Fibroblast of the conjunctiva (primary cell): ENCODE measurements at places on chromosomes 5 and 9.

DNA sequence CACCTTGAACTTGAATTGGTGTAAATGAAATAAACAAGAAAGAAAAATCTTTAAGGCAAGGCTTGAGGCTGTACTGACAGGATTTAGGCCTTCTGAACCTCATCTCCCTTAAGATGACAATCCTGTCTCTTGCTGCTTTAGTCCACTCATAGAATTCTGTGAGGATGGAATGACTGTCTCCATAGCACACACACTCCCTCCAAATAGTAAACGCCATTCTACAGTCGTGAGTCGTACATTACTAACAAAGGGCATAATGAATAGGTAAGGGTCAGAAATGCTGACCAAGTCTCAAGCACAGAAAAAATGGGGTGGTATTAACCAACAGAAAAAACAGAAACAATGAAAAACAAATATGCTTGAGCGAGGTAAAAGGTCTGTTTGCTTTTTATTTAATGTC lies 71.8 kb upstream of the SIMC1 start:
- DNase-seq, result no peak

DNA sequence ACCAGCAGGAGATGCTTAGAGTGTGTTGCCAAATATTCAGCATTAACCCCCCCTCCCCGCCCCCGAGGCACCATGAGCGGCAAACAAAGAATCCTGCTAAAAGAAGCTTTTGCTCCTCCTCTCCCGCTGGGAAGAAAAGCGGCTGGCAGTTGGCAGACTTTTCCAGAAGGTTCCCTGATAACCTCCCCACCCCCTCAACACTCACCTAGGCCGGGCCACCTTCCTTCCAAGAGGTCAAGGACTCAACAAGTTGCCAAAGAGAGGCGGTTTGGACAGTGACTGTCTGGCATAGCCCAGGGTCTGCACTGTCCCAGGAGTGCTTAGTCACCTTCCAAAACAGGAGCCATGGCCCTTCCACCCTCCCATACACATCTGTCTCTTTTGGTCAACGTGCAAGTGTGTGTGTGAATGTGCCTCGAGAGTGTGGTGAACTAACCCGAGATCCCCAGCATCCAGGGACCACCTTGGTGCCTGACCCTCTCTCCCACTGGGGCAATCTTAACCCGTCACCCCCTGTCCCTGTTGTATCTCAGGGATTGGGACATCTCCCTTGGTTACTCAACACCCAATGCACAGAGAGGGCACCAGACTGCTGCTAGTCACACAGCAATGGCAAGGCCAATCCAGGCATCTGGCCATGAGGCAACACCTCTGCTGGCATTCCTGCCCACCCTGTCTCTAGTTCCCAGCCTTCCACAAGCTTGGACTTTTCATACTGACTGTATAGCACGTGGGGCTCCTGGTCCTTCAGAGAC lies 18.9 kb downstream of the CAMK2A start:
- no peak for DNase-seq

- no peak for DNase-seq
These were observed 433.5 kb downstream of the DMAC1 start for GRCh38 chr9:7366121-7366520.

DNA sequence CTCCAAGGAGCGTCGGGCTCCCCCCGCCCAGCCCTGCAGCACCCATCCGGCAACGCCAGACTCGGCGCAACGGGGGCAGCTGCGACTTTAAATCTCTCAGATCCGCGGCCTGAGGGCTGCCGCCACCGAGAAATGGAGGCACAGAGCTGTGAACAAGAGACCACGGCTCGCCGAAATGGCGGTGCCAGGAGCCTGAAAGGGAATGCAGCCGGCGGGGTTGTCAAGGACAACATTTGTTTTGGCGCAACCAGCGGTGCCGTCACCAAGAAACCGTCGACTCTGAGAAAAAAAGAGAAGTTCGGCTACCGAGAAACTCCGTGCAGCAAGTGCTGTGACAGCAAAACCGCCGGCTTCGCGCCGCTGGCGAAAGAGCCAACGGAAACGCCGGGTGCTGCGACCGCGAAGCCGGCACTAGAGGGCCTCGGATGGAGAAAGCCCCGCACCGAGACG lies 2.1 kb upstream of the ANXA2R start:
- DNase-seq, result no peak

GRCh38 chr5:123303802-123304201 lies 119.4 kb downstream of the CEP120 start:
- no peak for DNase-seq

GRCh38 chr5:65734921-65735320 lies 12.9 kb downstream of the NLN start:
- DNase-seq, result no peak

DNA sequence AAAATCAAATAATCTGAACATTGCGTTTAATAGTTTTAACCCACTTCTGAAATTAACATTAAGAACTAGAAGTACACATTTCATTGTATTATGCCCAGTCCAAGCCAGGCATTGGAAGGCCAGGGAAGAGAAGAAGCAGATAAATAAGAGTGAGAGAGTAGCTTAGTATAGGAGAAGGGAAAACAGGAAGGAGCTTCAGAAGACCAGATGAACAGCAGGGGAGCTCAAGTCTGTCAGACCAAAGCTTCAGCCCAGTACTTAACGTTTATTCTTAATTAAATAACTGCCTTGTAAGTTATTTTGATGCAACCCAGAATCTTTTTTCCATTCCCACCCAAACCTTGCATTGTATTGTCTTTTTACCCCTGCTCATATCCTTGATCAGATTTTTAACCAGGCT lies 11.5 kb upstream of the FAM120AOS start:
- DNase-seq, result no peak
